ENCODE measurements at places on chromosomes 1 and 21.

GRCh38 chr1:4526747-4527146 lies 127.7 kb upstream of the AJAP1 start:
- DNase-seq, result no peak

DNA sequence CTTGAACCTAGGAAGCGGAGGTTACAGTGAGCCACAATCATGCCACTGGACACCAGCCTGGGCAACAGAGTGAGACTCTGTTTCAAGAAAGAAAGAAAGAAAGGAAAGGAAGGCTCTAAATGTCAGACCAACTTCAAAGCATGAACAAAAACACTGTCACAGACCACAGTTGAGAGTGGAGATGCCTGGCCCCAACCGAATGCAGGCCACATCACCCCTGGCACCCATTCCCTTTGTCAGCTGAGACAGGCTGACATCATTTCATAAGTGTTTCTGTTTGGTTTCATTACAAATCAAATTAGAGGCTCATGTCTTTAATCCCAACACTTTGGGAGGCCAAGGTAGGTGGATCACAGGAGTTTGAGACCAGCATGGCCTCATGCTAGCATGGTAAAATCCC lies 28.6 kb upstream of the NADK start:
- no peak for DNase-seq

DNA sequence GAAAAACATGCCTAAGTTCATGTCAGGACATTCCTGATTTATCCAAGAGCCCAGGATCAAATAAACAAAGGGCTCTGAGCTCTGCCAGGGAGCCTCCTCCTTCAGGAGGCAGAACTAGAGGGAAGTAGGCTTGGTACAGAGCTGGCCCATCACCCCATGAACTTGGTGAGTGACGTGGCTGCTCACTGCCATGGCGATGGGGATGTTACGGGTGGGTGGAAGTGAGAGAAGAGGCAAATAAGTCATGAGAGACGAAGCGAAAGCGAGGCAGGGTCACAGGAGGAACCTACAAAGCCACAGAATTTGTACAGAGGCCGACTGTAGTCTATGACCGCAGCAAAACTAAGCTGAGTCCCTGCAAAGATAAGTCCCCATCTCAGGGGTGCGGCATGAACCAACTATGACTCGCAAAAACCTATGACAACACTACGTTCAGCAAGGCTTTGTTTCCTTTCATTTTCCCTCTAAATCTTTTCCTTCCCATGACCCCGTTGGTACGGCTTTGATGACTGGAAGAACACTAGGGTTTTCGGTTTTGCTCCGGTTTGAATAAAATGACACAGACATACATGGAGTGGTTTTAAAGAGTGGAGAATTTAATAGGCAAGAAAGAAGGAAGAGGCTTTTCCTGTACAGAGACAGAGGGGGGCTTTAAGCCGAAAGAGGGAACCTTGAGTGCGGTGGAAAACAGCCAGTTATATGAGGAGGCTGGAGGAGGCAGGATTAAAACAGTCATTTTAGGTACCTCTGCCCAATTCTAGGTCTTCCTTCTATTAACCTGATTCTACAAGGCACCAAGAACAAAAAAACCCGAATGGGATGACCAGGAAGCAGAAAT lies 74.1 kb downstream of the CD46 start:
- DNase-seq, result no peak

- no peak for DNase-seq
Observed at GRCh38 chr1:195394567-195394966, 1213.7 kb downstream of the KCNT2 start.

DNA sequence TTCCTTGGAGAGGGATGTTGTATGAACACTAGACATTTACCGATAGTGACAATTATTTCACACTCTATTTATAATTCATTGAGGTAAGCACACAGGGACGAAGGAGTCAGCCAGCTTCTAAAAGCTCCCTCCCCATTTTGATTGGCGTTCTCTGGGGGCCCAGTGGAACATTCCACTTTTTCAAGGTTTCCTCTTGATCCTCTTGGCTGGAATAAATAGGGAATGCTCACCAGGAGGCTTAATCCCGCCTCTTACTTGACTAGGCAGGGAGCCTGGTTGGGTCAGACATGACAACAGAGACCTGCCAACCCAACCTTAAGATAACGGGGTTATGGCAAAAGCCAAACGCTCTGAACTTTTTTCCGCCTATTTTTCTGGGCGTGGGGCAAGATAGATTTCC lies 974 bp downstream of the ACTN2 start:
- no peak for DNase-seq

- DNase-seq, result no peak
Observed at GRCh38 chr1:168640836-168641235, 64.4 kb downstream of the XCL1 start.

DNA sequence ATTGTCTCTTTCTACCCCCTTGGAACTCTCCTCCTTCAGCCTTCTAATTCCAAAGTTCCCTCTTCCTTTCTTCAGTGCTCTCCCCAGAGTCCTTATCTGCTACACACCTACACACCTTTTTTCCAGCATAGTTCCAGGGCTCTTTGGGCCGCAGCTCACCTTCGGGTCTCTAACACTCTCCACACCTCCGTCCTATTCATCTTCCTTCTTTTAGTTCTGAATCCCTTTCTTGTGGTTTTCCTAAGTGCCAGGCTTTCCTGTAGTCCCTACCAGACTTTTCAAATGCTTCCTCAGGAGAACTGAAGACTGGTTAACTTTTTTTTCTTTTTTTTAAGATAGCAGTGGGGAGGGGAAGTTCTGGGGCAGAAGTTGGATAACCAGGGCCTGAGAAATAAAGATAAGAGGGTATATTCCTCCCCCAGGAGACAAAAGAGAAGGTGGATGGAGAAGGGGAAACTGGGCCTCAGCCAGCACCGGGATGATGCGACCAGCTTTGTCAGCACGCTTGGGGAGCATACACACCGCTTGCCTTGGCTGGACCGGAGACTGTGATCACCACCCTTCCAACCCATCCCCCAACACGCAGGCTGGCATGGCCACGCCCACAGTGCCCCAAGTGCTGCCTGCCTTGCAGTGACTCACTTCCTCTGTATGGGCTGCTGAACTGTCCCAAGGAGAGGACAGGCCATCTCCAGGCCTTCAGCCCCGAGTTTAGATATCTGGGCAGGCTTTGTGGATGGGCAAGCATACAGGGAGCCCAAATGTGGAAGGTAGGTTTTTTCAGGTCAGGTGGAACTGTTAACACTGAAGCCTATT lies 2.5 kb upstream of the CERS2 start:
- DNase-seq, result no peak

GRCh38 chr1:66982561-66983260 lies 57.9 kb downstream of the MIER1 start:
- DNase-seq, result no peak

GRCh38 chr1:239044829-239045228 lies 341.5 kb upstream of the CHRM3 start:
- no peak for DNase-seq

DNA sequence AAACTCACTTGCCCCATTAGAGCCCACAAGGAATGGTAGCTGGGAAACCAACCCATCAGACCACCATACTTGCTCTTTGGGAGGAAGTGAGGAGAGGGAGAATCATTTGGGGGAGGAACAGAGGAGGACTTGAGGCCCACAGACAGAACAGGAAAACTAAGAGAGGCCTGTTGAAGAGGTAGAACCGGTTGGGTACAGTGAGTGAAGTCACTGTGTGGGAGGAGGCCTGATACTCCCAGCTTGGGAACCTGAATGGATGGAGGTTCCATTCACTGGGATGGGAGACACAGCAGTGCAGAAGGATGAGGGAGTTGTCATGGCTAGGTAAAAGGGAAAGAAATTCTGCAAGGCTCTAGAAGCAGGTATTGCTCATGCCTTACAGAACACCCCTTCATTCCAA lies 63.4 kb upstream of the PSEN2 start:
- no peak for DNase-seq

DNA sequence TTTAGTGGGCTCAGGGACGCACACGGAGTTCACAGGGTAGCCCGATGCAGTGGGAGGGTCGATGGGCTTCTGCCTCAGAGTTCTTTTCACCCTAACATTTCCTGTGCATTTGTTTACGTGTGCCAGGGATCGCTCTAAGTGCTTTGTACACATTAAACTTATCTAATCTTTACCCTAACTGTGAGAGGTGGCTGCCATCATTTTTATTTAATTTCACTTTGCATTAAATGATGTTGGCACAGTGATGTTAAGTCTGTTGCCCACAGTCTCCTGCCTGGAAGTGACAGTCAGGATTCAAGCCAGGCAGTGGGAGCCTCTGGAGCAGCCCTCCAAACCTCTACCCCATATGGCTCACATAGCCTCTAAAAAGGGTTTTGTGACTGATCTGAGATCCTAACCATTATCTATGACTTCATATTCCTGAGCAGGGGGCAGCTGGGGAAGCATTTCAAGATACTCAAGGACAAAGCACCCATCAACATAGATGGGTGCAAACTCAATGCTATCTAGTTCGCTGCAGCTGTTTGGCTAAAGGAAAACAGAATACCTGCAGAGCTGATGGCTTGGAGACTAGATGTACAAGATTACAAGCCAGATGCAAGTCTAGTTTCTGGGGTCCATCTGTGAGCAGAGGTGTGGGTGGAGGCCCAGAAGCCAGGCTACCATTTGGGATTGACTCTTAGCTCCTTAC lies 303.8 kb downstream of the DISC1 start:
- no peak for DNase-seq

- no peak for DNase-seq
Observed at GRCh38 chr21:16908077-16908476, 604.8 kb upstream of the CXADR start.

DNA sequence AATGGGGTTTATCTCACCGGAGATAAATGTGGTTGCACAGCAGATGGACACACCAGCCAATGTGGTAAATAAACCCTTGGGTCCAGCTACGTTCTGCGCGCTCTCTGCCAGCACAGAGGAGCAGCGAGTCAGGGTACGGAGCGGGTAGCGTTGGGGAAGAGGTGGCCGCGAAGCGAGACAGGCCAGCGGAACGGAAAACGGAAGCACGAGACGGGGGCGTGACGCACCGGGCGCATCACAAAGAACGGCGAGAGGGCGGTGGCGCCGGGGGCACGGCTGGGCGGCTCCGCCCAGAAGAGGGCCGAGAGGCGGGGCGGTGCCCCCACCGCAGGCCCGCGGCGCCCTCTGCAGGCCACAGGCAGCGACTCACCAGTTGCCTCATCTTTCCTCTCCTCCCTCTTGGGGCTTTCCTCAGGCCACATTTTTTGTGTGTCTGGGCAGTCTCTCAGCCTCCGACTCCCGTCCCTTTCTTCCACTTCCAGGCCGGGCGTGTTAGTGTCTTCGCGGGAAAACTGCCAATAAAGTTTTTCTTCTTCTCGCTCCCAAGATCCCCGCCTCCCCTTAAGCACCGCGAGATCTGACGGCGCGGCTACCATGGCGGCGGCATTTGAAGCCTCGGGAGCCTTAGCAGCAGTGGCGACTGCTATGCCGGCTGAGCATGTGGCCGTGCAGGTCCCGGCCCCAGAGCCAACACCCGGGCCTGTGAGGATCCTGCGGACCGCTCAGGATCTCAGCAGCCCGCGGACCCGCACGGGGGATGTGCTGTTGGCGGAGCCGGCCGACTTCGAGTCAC lies at the start of gene DDX20:
TSS of gene DDX20 (plus strand) at position 571 of the 793 bp plus-strand sequence. CDS start at position 595, 24 bp downstream.
- DNase-seq, result peak; percentile 93

GRCh38 chr21:28943631-28944030 lies 49.0 kb downstream of the LTN1 start:
- peak; percentile 30 for DNase-seq

DNA sequence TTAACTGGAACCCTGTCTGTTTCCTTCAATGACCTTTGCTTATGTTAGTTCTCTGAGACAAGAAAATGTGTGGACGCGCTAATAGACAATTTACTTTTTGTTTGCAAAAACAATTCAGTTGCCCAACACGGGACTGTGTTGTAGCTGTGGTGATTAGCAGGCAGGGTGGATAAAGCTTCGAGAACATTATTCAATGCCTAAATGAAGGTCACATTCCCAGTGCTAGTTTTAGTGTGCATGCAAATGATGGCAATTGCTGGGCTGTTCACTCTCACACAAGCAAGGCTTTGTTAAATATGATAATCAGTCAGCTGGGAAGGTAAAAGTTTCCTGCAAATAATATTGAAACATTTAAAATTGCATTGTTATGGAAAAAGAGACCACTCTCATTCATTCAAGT lies 188.4 kb downstream of the BACH1 start:
- no peak for DNase-seq

- no peak for DNase-seq
Observed at GRCh38 chr1:59985911-59986515, 59.4 kb upstream of the CYP2J2 start.

DNA sequence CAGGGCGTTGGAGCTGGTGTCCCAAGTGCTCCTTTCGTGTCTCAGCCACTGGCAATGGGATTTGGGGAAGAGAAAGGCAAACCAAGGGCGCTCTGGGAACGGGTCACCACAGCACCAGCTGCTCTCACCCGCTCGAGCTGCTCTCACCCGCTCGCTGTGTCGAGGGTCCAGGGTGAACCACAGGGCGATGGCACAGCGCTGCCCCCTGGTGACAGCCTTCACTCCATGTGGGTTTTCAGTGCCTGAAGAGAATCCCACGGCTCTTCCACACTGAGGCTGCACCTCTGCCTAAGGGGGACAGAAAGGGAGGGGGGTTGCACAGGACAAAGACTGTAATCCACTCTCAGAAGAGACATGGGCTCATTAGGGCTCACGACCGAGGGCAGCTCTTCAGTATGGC lies 7.1 kb upstream of the CLDN19 start:
- DNase-seq, result no peak

- DNase-seq, result no peak
Observed at GRCh38 chr1:96374076-96374762, 347.4 kb upstream of the PTBP2 start.

GRCh38 chr21:46325073-46325912 lies 1.3 kb downstream of the PCNT start:
- DNase-seq, result no peak

DNA sequence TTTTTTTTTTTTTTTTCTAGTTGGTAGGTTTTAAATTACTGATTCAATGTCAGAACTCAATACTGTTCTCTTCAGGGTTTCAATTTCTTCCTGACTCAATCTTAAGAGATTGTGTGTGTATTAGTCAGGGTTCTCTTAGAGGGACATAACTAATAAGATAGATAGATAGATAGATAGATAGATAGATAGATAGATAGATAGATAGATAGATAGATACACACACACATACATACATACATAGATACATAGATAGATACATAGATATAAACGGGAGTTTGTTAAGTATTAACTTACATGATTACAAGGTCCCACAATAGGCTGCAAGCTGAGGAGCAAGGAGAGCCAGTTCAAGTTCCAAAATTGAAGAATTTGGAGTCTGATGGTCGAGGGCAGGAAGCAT lies 251.3 kb downstream of the SMYD3 start:
- DNase-seq, result no peak

- no peak for DNase-seq
Observed at GRCh38 chr1:10525208-10525607, 50.5 kb downstream of the PEX14 start.

DNA sequence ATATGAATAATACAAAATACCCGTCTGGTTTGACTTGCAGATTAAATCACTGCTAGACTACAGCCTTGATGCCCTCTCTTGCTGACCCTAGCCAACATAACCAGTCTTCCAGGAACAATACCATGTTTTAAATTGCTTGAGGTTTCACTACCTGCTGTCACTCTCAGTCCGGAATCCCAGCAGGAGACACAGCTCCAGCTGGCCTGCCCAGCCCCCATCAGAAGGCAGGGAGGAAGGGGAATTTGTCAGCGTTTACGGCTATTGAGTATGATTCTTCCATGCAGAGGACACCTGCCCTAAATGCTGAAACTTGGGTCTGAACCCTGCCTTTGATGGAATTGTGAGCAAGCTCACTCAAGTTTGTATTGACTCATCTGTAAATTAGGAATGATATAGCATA lies 33.0 kb downstream of the ZNF496 start:
- DNase-seq, result no peak

GRCh38 chr1:177063648-177064047 lies 100.9 kb downstream of the ASTN1 start:
- DNase-seq, result no peak

- no peak for DNase-seq
Observed at GRCh38 chr1:89305493-89305892, 32.8 kb upstream of the GBP5 start.

Measured in HS-5 (cell line).